Progenitor cell of endocrine pancreas (in vitro differentiated cells): ENCODE measurements at places on chromosomes 6 and 20.

DNA sequence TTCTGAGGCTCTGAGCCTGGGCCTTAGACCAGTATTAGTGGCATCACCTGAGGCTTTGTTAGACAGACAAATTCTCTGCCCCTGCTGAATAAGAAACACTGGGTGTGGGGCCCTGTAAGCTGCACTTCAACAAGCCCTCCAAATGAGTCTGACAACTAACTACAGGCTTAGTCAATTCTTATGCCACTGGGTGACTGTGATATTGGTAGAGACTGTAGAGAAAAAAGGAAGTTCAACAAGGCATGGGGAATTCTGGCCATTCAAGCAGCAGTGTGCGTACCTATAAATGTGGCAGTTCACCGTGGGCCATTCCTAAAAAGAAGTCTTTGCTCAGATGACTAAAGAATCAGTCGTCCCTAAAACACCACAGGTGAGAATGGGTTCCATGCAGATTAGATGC, 82.7 kb downstream of the MDN1 start:
- no peak for DNase-seq

- DNase-seq: no peak
Observed at GRCh38 chr20:15200147-15200565, 862.7 kb upstream of the FLRT3 start.

DNA sequence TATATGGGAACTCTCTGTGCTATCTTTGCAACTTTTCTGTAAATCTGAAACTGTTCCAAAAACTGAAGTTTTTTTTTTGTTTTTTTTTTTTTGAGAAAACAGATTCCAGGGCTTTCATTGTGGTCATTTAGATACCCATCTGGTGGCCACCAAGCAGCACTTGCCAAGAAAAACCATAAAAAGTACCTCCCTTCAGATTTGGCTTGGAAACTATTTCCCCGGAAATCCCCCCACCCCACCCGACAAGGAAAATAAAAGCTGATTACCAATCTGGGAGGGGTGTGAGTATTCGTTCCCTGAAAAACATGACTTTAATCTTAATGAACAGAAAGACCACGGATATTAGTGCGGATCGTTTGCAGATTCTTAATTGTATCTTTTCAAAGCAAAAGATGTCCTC, 1.9 kb downstream of the NFATC2 start:
- DNase-seq: no peak

DNA sequence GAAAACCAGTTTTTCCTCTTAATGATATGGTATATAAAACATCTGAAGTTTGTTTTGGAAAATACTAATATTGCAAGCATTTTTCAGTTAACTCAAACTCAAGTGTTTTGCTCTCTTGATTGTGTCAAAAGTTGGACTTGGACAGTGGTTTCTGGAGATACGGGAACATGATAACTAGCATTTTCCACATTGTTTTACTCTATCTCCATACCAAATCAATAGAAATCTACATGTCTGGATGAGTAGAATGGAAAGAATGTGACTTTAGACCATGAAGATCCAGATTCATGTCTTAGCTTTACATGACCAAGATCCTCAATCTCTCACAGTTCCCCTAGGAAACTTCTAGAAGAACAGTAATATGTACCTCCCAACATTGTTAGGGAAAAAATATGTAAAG, 22.2 kb upstream of the FBXO30 start:
- DNase-seq: no peak

GRCh38 chr6:158287047-158287446, 25.2 kb upstream of the TULP4 start:
- no peak for DNase-seq

DNA sequence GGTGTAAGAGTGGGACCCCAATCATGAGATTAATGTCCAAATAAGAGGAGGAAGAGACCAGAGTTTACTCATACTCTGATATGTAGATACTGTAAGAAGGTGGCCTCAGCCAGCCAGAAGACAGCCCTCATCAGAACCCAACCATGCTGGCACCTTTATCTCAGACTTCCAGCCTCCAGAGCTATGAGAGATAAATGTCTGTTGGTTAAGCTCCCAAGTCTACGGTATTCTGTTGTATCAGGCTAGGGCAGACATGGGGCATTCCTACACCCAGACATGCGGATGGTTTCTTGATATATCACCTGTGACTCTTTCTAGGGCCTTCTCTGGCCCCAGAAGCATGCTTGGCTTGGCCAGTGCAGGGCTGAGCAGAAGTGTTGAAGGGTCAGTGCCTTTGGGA, 247.4 kb upstream of the RIN2 start:
- DNase-seq: no peak

- DNase-seq: no peak
Observed at GRCh38 chr6:14271789-14272736, 154.5 kb downstream of the CD83 start.

DNA sequence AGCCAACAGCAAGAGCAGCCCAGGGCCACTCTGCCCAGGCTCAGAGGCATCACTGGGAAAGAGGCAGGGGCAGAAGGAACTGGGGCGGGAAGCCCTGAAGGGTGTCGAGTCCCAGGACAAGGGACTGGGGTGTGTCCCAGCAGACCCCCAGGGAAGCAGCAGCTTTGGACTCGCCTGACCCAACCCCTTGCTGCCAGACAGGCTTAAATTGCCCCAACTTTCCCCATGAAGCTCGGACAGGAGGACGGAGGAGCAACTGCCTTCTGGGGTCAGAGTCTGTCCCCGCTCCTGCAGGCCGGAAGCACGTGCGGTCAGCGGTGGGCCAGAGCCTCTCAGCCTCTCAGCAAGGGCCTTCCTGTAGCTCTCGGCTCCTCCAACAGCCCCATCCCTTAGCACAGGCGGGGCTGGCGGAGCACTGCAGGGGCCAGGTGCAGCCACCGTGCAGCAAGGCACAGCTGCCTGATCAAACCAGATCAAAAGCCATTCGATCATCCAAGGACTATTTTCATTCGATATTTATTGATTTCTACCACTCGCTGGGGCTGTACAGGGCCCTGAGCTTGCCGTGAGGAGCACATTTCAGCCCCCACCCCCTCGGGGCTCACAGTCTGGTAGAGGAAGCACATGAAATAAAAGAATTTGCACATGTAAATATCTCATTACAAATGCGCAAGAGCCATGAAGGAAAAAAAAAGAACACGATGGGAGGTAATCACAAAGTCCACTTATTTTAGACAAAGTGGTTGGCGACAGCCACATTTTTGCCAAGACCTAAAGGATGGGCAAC, 31.8 kb upstream of the STX16 start:
- DNase-seq: no peak

GRCh38 chr6:38725414-38726183, 10.5 kb downstream of the DNAH8 start:
- no peak for DNase-seq

DNA sequence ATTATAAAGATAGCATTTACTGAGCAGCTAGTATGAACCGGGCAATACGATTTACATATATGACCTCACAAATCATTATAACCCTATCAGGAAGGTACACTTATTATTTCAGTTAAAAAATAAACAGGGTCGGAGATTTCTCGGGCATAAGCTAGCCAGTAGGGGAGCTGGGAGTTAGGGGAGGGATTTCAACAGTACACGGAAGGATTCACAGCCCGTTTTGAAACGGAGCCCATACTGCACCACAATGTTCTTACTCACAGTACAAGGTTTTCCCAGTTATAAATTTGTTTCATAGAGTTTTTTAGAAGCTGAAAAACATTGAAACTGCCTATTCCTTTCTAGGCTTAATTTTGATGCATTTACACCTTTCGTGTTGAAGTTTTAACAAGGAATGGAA, 607.1 kb downstream of the HDGFL1 start:
- no peak for DNase-seq

GRCh38 chr6:41504466-41505121, 41.6 kb upstream of the FOXP4 start:
- no peak for DNase-seq

GRCh38 chr6:21098134-21098533, 495.4 kb upstream of the SOX4 start:
- DNase-seq: no peak

- DNase-seq: no peak
Observed at GRCh38 chr6:12719017-12719416, 2.5 kb downstream of the PHACTR1 start.

DNA sequence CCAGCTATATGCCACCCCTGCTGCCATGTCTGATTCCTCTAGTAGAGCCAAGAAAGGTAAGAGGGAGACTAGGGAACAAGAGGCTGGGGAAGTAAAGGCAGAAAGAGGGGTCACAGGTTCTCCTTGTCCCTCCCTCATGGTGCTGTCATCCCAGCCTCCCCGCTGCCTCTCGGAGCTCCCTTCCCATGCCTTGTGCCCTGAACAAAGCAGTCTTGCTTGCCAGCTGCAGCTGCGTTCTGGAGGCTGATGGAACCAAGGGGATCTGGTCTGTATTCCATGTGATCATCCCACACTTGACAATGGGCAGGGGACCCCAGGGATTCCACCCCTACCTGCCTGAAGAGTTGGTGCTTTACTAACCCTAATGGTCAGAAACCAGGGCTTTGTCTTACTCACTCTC, 61.4 kb downstream of the DAAM2 start:
- DNase-seq: no peak

DNA sequence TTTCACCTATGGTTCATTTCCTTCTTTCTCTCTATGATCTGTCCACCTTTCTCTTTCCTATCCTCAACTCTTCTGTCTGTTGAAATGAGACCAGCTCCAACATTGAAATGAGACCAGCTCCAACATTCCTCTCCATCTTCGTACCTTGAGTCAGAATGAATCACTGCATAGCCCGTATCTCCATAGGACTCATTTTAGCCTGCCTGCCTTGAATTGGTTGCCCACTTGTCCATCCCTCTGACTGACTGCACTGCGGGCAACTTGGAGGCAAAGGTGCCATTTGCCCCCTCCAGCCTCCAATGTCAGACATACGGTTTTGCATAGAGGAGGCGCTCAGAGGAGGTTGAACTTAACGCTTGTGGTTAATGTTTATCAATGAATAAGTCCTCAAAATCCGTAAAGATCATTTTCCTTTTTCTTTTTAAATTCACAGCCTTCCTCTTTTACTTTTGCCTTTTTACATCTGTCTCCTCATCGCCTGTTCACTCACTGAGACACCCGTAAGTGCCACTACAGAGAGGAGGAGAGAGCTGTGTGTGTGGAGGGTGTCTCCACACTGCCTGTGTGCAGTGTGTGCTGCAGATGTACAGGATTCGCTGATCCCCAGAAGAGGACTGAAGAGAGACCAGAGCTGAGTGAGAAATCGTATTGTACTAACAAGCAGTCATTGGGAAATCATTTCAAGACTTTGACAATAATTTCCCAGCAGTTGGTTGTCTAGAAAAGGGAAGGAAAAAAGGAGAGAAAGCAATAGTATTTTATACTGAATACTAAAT, 579.6 kb upstream of the MAP3K7 start:
- no peak for DNase-seq

DNA sequence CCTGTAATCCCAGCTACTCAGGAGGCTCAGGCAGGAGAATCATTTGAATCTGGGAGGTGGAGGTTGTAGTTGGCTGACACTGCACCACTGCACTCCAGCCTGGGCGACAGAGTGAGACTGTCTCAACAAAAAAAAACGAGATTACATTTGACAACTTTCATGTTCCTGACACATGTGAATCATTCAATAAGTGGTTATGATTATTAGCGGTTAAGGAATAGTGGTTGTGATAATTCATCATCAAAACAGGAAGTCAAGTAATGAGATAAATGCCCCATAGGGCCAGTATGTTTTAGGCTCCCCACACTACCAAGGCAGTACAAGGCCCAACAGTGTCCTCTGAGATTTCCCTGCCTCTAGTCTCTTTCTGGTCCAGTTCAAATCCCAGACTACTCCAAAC, 2.5 kb downstream of the HDDC2 start:
- no peak for DNase-seq
